Nasal cavity respiratory epithelium epithelial cell of viscerocranial mucosa (primary cell): ENCODE measurements at places on chromosomes 7 and 10. TPM values are rescaled to one million over a fixed set of nuclear protein-coding genes. Genes with fewer than 3 reads are reported as not detected.

Gene FLNC
- 0.93 and 1.0 TPM in 2 replicates for total RNA-seq

Gene ZNF25
- 9.7 and 10.9 TPM in 2 replicates for total RNA-seq

Gene POLR1F
- total RNA-seq, result 19.5 and 28.8 TPM in 2 replicates

Gene CPXM2
- total RNA-seq, result 0.07 TPM in 1 of 2 replicates, not detected in the other

Gene ZWINT
- 1.4 and 2.2 TPM in 2 replicates for total RNA-seq

Gene AUTS2
- 2.7 and 22.4 TPM in 2 replicates for total RNA-seq

Gene NUTM2E
- 0.21 and 0.34 TPM in 2 replicates for total RNA-seq

Gene LRRD1
- under 0.01 and 0.14 TPM in 2 replicates for total RNA-seq

Gene ADCYAP1R1
- total RNA-seq, result not detected in 2 replicates

Gene PRLHR
- not detected in 2 replicates for total RNA-seq

Gene CRYGN
- 0.14 TPM in 1 of 2 replicates, not detected in the other for total RNA-seq

Gene ITIH2
- total RNA-seq, result not detected in 2 replicates

Gene ACTL6B
- total RNA-seq, result not detected in 2 replicates

Gene PPP1R3C
- total RNA-seq, result 4.1 and 20.8 TPM in 2 replicates

Gene CADPS2
- 4.4 and 5.8 TPM in 2 replicates for total RNA-seq

Gene C10orf143
- 0.34 and 0.78 TPM in 2 replicates for total RNA-seq

Gene UPK3B
- 1.4 and 6.7 TPM in 2 replicates for total RNA-seq

Gene SRRM3
- 0.34 and 2.1 TPM in 2 replicates for total RNA-seq

Gene C10orf105
- total RNA-seq, result not detected in 2 replicates

Gene SH2D4B
- total RNA-seq, result under 0.01 and 0.07 TPM in 2 replicates

Gene POM121
- total RNA-seq, result 5.5 and 16.7 TPM in 2 replicates

Gene HBP1
- 69.0 and 72.8 TPM in 2 replicates for total RNA-seq

Gene HSPA14
- total RNA-seq, result 9.2 and 10.2 TPM in 2 replicates

Gene METTL27
- total RNA-seq, result 3.1 and 4.4 TPM in 2 replicates

Gene LOXL4
- total RNA-seq, result 2.0 TPM in 1 of 2 replicates, not detected in the other

Gene CNPY1
- not detected in 2 replicates for total RNA-seq

Gene MYOZ1
- not detected in 2 replicates for total RNA-seq

Gene CYP3A7
- total RNA-seq, result 0.07 TPM in 1 of 2 replicates, not detected in the other

Gene INHBA
- 8.5 and 11.2 TPM in 2 replicates for total RNA-seq
